Natural killer cell treated with Interleukin-12 subunit alpha and Interleukin-12 subunit beta and Interleukin-15 and Interleukin-18, amount 100 ng/mL, for 72 hours (primary cell): ENCODE measurements at places on chromosomes 2 and 18. TPM values are rescaled to one million over a fixed set of nuclear protein-coding genes. Genes with fewer than 3 reads are reported as not detected.
A peak's percentile ranks its signal among the peaks of the same experiment; 100 is the strongest.

GRCh38 chr2:71940695-71941094 lies 207.0 kb downstream of the CYP26B1 start:
- no peak for DNase-seq

- no peak for DNase-seq
These were observed 638.0 kb downstream of the NYAP2 start for GRCh38 chr2:226037526-226037925.

DNA sequence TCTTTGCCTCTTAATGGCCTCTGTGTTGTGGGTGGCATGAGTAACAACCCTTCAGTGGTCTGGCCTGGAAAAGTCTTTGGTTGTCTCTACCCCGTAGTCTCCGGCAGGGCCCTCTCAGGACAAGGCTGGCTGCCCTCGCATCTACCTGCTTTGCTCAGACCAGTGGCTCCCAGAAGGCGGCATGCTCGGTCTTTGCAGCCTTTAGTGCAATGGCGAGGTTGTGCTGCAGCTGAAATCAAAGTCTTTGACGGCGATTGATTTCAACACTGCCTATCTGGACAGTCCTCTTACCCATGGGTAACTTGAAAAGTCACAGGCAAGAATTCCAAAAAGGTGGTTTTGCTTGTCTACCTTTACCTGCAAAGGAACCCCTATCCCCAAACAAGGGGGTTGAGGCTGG lies 95.9 kb downstream of the ALPK2 start:
- DNase-seq, result no peak

DNA sequence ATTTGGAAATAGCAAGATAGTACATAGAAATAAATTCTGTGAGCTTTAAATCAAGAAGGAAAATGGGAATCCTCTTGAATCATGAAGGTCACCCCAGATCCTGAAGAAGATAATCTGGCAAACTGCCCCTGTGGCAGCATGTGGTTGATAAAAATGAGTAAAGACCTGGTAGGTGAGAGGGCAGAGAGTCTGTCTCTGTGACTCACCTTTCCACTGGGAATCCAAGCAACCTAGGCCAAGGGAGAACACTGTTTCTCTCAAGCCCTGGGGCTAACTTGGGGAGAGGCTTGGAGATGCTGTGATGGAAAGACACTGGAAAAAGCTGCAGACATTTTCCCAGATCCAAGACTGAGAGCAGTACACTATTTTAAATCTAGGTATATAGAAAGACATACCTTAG lies 185.8 kb upstream of the CNTNAP5 start:
- DNase-seq, result no peak

DNA sequence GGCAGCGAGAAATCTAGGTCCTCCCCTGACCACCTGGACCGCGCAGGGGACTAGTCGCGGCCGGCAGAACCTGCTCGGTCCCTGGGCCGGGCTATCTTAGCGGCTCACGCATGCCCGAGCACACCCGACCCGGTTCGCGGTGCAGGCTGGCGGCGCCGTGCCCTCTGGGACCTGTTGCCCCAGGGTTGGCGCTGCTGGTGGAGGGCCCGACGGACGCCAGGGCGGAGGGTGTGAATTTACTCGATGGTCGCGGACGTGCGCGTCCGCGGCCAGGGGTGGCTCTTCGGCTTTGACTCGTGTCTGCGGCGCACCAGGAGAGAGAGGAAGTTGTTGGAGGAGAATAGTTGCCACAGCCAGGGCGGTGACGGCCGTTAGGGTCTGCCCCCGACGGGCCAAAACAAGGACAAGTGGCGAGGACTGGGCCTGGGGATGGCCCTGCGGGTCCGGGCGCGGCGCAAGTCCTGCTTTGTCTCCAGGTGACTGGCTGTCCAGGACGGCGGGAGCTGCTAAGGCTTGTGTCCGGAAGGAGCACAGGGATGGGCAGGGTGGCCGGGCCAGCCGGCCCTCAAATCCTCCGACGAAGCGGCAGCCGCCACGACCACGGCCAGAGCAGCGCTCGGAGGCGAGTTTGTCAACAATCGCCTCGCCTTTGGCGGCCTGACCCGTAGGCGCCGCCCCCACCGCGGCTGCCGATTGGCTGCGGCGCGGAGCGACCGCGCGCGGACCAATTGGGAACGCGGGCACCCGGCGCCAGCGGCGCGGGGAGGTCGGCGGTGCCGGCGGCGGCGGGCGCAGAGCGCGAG lies 1.3 kb downstream of the BCL2L11 start:
- DNase-seq, result peak; percentile 91

DNA sequence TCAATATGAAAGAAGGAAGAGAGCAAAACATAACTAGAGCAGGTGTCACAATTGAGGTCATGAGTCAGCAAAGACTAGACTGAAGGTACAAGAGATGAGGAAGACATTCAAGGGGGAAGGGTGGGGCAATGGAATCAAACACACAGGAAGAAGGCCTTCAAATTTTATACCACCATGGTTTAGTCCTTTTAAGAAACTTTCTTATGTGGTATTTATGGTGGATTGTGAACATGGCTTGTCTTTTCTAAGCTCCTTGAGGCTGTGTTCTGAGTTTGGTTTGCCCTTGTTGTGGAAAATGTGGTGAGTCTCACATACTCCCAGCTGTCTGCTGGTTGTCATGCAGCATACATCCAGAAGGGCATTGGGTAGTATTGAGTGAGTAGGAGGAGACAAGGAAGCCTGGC lies 62.1 kb downstream of the NABP1 start:
- DNase-seq, result no peak

- no peak for DNase-seq
These were observed 352.8 kb downstream of the THSD7B start for GRCh38 chr2:137118140-137118539.

DNA sequence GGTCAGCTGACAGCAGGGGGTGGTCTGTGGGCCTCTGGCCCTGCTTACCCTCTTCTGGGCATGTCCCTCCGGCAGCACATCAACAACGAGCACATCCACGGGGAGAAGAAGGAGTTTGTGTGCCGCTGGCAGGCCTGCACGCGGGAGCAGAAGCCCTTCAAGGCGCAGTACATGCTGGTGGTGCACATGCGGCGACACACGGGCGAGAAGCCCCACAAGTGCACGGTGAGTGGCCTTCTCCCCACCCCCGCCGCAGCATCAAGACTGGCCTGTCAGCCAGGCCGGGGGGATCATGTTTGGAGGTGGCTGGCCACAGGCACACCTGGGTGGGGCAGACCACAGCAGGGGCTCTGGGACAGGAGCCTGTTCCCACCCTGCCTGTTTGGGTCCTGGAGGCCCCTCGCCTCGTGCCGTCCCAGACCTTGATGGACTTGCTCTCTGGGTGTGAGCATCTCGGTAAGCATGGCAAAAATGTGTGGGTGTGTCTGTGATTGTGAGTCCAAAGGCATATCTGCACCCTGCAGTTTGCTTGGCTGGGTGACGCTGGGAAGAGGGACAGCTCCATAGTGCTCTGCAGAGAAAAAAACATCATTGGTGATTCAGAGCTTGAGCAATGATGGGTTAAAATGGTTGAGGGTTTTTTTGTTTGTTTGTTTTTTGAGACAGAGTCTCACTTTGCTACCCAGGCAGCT lies 242.8 kb downstream of the GLI2 start:
- no peak for DNase-seq

DNA sequence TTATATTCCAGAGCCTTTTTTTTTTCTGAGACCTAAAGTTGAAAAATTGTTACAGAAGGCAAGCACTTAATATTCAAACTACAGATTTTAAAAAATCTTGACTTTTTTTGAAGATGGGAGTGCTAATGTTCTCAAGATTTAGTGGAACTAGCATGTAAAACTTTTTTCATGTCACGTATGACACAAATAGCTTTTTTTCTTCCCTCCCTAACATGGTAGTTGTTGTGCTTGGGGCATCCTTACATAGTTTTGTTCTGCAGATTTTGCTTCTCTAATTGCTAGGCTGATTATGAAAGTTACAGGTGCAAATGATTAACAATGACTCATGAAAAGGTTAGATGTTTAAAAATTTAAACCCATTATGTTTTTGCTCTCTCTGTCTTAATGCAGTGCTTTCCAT lies 3.0 kb downstream of the EML6 start:
- no peak for DNase-seq

GRCh38 chr2:210286123-210286680 lies 28.8 kb downstream of the MYL1 start:
- DNase-seq, result no peak

DNA sequence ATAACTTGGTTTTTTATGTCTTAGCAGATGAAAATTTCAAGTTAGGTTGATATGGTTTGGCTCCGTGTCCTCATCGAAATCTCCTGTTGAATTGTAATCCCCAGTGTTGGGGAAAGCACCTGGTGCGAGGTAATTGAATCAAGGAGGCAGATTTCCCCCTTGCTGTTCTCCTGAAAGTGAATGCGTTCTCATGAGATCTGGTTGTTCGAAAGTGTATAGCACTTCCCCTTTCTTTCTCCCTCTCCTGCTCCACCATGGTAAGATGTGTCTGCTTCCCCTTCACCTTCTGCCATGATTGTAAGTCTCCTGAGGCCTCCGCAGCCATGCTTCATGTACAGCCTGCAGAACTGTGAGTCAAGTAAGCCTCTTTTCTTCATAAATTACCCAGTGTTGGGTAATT lies 242.1 kb upstream of the TNP1 start:
- no peak for DNase-seq

Gene ATP6V1B1
- total RNA-seq, result 7.2 TPM

Gene GALNT13
- total RNA-seq, result not detected

- DNase-seq, result no peak
These were observed 1596.8 kb upstream of the SLC39A10 start for GRCh38 chr2:194060269-194060668.

- no peak for DNase-seq
These were observed 40.0 kb downstream of the ETAA1 start for GRCh38 chr2:67437114-67437513.

DNA sequence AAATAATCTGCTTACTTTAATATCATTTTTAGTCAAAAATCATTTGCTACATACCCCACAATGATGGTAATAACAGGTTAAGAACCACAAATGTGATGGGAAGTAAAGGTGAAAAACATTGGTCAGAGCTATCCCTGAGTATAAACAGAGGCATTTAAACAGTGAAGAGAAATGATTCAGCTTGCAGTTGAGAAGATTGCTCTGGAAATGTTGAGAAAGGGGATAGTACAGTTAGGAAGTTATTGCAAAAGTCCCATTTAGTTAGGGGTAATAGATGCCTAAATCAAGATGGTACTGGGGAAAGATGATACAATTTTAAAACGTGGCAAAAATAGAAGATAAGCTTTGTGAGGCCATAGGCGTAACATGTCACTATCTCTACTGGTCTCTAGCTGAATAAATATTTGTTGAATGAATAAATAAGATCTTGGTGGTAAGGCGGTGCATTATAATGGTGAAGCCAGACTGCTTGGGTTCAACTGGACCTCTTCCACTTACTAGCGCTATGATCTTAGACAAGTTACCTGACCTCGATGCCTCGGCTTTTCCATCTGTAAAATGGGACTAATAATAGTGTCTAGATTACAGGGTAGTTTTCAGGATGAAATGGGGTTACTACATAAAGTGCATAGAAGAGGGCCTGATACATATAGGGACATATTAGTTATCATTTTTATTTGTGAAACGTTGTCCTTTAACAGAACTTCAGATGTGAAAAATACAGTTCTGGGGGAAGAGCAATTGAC lies 2.0 kb upstream of the BZW1 start:
- DNase-seq, result no peak

- DNase-seq, result no peak
These were observed 19.5 kb upstream of the DCDC2C start for GRCh38 chr2:3683748-3684454.
